ENCODE measurements at places on chromosomes 6 and 20. TPM values are rescaled to one million over a fixed set of nuclear protein-coding genes. Genes with fewer than 3 reads are reported as not detected.

Gene NKX2-4
- not detected for polyA plus RNA-seq

Gene CD93
- 0.32 TPM for polyA plus RNA-seq

Gene BMP7
- not detected for polyA plus RNA-seq

Gene ETV7
- polyA plus RNA-seq, result 1.1 TPM

Gene FRK
- polyA plus RNA-seq, result 0.70 TPM

Data from GM12878 (cell line).